ENCODE measurements at places on chromosomes 7 and 10. TPM values are rescaled to one million over a fixed set of nuclear protein-coding genes. Genes with fewer than 3 reads are reported as not detected.

Gene TMEM120A
- total RNA-seq, result 30.5 TPM

Gene ARHGEF35
- 5.1 TPM for total RNA-seq

Gene ATG9B
- total RNA-seq, result 2.9 TPM

Gene TBC1D12
- 1.6 TPM for total RNA-seq

DNA sequence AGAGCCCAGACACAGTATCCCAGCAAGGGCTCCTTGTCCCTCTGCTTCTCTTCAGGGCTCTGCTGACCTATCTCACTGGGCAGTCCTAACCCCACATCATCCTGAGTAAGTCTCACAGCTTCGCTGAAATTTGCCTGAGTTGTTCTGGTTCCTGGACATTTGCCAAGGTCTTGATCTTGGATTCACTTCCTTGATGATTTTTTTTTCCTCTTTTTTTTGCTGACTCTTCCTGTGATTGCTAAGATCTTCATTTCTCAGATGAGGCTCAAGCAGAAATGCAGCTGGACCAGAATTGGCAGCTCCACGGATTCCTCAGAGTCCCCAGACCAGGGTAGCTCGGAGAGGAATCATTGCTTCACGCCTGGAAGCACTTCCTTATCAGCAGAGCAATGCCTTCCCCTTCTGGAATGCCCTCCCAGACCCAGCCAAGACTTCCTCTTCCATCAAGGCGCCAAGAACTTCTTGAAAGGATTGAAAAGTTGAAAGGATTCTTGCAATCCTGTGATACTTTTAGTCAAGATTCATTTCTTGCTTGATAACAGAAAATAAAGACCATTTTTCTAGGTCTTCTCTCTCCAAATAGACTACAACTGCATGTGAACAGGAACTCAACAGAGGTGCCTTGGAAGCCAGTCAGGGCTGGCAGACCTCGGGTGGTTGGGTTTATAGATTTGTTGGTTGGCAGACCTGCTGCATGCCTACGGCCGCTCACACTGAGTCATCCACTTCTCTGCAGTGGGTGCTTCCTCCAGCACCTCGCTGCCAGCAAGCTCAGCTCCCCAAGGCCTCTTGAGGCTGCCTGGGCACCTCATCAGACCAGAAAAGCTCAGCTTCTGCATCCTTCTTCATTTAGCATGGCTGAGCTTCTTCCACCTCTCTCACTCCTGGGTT lies 8.8 kb upstream of the AFAP1L2 start:
- peaks cover 25% of the 10 kb centered on the region for H3K27me3 ChIP-seq
- no peak overlapping the region for H3K4me3 ChIP-seq
- no peak for ATAC-seq
- H3K4me1 ChIP-seq, result no peaks in the 10 kb centered on the region
- H3K27ac ChIP-seq, result no peak overlapping the region

- peaks cover 50% of the 10 kb centered on the region for H3K27me3 ChIP-seq
- H3K4me1 ChIP-seq, result no peaks in the 10 kb centered on the region
- H3K4me3 ChIP-seq, result no peak overlapping the region
- H3K36me3 ChIP-seq, result no peaks in the 10 kb centered on the region
- no peak for ATAC-seq
Observed at GRCh38 chr7:55019191-55019690, 424 bp downstream of the EGFR start.

DNA sequence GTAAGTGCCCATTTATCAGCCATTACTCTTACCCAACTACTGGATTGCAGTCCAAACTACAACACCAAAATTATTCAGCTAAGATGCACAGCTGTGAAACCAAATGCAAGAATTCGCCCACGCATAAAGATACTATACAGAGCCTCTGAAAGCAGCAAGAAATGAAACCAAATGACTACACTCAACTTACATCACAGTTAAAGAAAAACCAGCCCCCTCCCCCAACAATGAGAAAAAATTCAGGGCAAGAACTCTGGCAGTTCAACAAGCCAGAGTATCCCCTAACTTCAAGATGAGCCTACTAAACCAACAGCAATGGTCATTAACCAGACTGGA lies 209.1 kb upstream of the VWC2 start:
- no peak for ATAC-seq
- no peak overlapping the region for H3K27ac ChIP-seq
- no peak overlapping the region for H3K4me3 ChIP-seq
- no peaks in the 10 kb centered on the region for H3K36me3 ChIP-seq
- no peaks in the 10 kb centered on the region for H3K27me3 ChIP-seq

DNA sequence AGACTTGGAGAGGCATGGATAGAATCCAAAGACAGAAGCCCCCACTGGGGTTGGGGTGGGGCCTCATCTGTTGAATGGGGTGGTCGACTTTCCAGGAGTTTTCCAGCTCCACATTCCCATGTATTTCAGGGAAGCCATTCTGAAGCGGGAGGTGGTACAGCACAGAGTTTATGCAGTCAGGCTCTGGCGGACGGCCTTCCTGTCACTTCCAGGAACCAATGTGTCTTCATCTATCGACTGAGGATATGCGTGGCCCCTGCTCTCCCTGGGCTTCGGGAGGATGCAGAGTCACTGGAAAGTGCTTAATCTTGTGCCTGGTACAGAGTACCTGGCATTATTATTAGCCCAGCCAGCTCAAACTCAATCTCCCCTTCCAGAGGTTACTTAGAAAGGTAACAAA lies 26.3 kb downstream of the DOCK1 start:
- no peak overlapping the region for H3K27ac ChIP-seq
- H3K4me3 ChIP-seq, result no peak overlapping the region
- no peak for ATAC-seq
- H3K36me3 ChIP-seq, result no peaks in the 10 kb centered on the region
- H3K4me1 ChIP-seq, result no peaks in the 10 kb centered on the region
- H3K27me3 ChIP-seq, result no peaks in the 10 kb centered on the region

GRCh38 chr7:116232920-116233319 lies 22.6 kb downstream of the TES start:
- no peaks in the 10 kb centered on the region for H3K27me3 ChIP-seq
- peak overlapping the region; percentile 32 for H3K4me3 ChIP-seq
- peak overlapping the region; percentile 78 for H3K27ac ChIP-seq

GRCh38 chr7:7414791-7415603 lies 120.7 kb downstream of the COL28A1 start:
- no peak for ATAC-seq
- H3K4me1 ChIP-seq, result peaks cover 6% of the 10 kb centered on the region
- H3K4me3 ChIP-seq, result no peak overlapping the region
- H3K27ac ChIP-seq, result no peak overlapping the region
- H3K36me3 ChIP-seq, result no peaks in the 10 kb centered on the region

Measured in activated T-helper 17 cell treated with anti-CD3 and anti-CD28 coated beads, Interleukin-2, amount 50 U/mL, for 72 hours (primary cell).